ENCODE measurements at places on chromosomes 13 and 19. TPM values are rescaled to one million over a fixed set of nuclear protein-coding genes. Genes with fewer than 3 reads are reported as not detected.

Gene GPALPP1
- total RNA-seq = 36.9 TPM

Gene PSPN
- 2.6 TPM for total RNA-seq

- DNase-seq = no peak
These were observed 111.2 kb downstream of the KCNRG start for GRCh38 chr13:50126263-50126992.

DNA sequence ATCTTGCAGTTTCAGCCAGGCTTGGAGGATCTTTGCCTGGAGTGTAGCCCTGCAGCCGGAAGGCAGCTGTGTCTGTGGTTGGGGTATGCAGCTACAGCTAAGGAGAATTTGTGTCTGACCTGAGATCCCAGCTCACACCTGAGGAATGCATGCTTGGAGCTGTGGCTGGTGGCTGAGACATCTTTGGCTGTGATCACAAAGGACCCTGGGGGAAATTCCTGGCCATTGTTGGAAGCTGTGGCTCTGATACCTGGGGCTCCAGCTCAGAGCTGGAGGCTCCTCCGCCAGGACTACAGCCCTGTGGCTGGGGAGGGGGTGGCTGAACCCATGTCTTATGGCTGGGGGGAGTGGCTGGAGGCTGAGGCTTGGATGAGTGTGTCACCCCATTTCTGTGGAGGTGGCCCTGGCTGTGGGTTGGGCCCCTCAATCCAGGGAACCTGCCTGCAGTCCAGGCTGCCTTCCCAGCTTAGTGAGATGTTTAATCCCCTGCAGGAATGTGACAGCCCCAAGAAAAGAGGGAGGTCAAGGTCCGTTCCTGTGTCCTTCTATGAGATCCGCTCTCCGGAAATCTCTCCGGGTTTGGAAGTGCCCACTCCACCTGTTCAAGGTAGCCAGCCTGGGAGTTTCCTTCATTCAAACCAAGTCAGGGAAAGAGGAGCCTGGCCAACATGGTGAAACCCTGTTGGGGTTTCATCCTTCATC lies 27.6 kb downstream of the ARHGEF18 start:
- no peak for DNase-seq

- DNase-seq = no peak
These were observed 6.4 kb downstream of the DOHH start for GRCh38 chr19:3494051-3494450.

- DNase-seq = no peak
These were observed 71.0 kb downstream of the ITGBL1 start for GRCh38 chr13:101523154-101524131.
